ENCODE measurements at places on chromosomes 3 and 15.

DNA sequence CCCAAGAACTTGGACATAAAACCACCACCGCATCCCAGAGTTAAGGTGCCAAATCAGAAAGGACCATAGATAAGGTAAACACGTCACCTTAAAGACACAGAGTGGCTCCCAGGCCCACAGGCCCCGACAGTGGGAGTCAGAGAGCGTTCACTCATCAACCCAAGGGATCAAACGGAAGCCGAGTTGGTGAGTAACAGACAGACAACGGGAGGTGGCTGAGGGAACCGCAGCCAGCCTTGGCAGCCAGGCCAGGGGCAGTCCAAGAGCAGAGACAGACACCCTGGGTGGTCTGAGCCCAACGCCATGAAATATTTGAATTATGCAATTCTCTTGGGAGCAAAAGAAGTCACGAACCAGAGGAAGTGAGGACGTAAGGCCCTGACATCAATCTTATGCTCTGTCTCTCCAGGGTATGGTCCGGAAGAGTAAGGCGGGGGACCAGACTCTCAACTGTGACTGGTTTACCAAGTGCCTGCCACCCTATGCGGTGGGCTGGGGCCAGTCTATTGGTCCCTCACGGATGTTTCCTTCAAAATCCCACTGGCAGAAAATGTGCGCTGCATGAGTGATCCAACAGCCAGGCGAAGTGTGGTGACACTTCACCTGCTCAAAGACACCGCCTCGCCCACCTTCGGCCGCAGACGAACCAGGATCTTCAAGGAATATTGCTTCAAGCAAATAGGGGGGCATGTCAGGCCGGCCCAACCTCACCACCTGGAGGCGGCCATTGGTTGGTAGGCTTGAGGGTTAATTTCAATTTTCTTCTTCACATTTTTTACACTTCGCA, 34.3 kb downstream of the TMEM44 start:
- H3K27me3 ChIP-seq: no peaks in the 10 kb centered on the region
- H3K36me3 ChIP-seq: peaks cover 2% of the 10 kb centered on the region
- no peak overlapping the region for H3K4me3 ChIP-seq
- DNase-seq: peak; percentile 100
- H3K4me1 ChIP-seq: peaks cover 20% of the 10 kb centered on the region

DNA sequence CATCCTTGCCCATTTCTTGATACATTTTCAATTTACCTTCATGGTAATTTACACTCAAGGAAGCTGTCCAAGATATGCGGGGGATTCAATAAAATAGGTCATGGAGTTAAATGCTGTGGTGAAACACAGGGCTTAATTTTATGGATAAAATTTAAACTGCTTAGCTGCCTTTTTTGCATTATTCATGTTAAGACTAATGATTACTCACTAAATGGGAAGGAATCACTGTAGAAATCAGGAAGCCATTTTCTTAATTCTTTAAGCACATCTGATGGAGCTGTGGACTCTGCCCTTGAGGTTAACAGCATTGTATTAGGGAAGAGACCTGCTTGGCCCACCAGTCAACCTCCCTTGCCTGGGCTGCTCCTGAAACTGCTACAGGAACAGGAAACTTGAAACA, 62.5 kb upstream of the RBP1 start:
- H3K27ac ChIP-seq: no peak overlapping the region
- H3K36me3 ChIP-seq: no peaks in the 10 kb centered on the region
- no peaks in the 10 kb centered on the region for H3K27me3 ChIP-seq
- no peak for DNase-seq
- H3K4me3 ChIP-seq: no peak overlapping the region
- no peaks in the 10 kb centered on the region for H3K4me1 ChIP-seq

GRCh38 chr3:9101286-9101685, 138.0 kb upstream of the RAD18 start:
- H3K36me3 ChIP-seq: no peaks in the 10 kb centered on the region
- H3K4me1 ChIP-seq: no peaks in the 10 kb centered on the region
- H3K27ac ChIP-seq: no peak overlapping the region
- H3K27me3 ChIP-seq: peaks cover 21% of the 10 kb centered on the region

DNA sequence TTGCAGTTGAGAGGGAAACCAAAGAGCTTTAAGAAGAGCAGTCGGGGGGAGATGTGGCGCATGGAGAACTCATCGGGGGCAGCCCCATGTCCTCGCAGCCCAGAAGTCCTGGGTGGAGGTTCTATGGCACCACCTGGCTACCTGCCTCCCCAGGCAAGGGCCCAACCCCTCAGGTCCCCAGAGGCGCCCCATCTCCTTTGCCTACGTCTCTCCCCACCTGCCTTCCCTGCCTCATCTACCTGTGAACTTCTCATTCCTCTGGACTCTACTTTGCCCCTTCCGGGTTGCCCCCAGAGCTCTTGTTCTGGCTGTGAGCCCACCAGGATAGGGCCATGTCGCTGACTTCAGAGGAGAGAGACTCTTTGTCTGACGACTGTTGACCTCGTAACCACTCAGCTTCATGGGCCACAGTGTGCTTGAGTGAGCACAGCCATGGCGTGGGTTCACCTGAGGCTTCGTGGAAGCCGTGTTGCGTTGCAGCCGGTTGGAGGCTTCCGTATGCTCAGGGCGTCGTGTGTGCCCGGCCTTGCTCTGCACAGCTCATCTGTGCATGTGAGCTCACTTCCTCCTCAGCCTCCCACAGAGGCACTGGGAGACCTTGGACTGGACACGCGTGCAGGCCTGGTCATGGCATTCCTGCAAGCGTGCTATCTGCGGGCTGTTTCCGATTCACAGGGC, 13.4 kb downstream of the APBA2 start:
- peaks cover 3% of the 10 kb centered on the region for H3K4me1 ChIP-seq
- H3K4me3 ChIP-seq: no peak overlapping the region
- H3K36me3 ChIP-seq: no peaks in the 10 kb centered on the region
- H3K27me3 ChIP-seq: no peaks in the 10 kb centered on the region
- no peak for DNase-seq

DNA sequence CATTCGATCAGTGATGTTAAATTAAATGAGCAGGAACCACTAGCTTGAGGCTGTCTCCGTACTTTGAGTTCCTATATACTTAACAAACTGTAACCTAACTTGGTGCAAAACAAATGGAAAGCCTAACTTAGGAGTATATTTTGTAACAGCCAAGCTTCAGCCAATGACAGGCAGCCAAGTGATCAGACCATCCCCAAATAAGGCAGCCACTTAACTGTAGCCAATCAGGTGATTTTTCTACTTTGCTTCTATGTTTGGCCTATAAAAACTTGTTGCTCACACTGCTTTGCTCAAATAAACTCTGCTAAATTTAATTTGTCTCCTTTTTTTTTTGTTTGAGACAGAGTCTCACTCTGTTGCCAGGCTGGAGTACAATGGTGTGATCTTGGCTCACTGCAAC, 19.3 kb upstream of the ZNF770 start:
- H3K4me3 ChIP-seq: no peak overlapping the region
- H3K4me1 ChIP-seq: no peaks in the 10 kb centered on the region
- H3K27me3 ChIP-seq: peaks cover 6% of the 10 kb centered on the region
- DNase-seq: no peak
- H3K36me3 ChIP-seq: no peaks in the 10 kb centered on the region

GRCh38 chr15:40061212-40061901, 22.4 kb upstream of the SRP14 start:
- H3K4me1 ChIP-seq: peaks cover 24% of the 10 kb centered on the region
- no peaks in the 10 kb centered on the region for H3K27me3 ChIP-seq
- DNase-seq: no peak
- H3K4me3 ChIP-seq: no peak overlapping the region

- H3K27me3 ChIP-seq: no peaks in the 10 kb centered on the region
- no peaks in the 10 kb centered on the region for H3K36me3 ChIP-seq
- peak; percentile 94 for DNase-seq
- no peak overlapping the region for H3K4me3 ChIP-seq
These were observed 130.5 kb upstream of the LMCD1 start for GRCh38 chr3:8371085-8371551.
